Right renal cortex interstitium (tissue), 3 donors: ENCODE measurements at places on chromosomes 2 and 18. TPM values are rescaled to one million over a fixed set of nuclear protein-coding genes. Genes with fewer than 3 reads are reported as not detected.

GRCh38 chr2:237503201-237503600, 16.1 kb downstream of the MLPH start:
- no peak for DNase-seq

DNA sequence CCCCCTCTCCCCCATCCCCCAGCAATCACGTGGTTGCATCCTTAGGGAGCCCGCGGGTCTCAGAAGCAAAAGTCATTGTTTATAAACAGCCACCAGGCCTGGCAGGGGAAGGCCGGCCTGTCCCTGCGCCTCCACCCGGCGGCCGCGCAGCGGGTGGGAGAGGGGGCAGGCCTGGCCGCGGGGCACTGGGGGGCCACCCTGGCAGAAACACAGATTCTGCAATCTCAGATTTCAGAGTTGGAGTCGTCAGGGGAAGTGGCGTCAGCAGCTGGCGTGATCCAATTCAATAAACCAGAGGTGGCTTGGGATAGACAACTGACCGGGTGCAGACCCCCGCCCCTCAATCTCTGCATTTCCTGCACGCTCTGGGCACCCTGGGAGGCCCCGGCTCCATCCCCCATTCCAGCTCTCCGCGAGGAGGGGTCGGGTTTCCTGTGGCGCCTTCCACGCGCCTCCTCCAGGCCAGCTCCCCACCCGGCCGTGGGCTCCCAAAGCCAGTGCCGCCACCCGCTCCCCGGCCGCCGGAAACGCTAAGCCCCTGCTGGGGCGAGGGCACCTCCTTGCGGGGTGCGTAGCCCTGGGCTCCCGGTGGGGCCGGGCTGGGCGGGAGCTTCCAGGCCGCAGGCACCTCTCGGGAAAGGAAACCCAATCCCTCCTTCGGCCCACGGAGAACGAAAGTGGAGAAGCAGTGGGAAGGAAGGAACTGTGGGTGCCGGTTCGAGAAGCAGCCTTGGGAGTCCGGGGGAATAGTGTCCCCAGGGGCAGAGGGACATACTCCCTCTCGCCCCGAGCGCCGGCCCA, 1.1 kb downstream of the BIN1 start:
- no peak for DNase-seq

DNA sequence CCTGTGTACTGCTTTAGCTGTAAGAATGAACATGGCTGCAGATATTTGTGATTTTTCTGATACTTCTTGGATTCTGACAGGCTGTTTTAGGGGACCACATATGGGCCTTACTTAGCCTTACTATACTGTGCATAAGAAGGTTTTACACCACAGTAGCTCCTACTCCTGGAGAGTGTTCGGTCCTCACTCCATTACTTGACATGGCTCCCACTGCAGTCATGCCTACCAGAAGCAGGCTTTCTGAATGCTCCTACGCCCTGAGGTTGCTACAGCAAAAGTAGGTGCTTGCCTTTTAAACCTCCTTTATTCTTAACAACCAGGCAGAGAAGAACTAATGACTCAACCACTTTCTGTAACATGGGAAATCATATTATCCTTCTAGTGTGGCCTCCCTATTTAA, 125.2 kb upstream of the MAP2 start:
- DNase-seq, result no peak

GRCh38 chr2:218517434-218518206, 50.5 kb downstream of the USP37 start:
- no peak for DNase-seq

- no peak for DNase-seq
Observed at GRCh38 chr18:38951633-38952032, 1386.0 kb upstream of the CELF4 start.

- no peak for DNase-seq
Observed at GRCh38 chr2:227853765-227854271, 17.6 kb upstream of the DAW1 start.

GYPC gene
- 65.6 TPM for polyA plus RNA-seq

GRCh38 chr18:51537487-51537886, 340.0 kb upstream of the MEX3C start:
- DNase-seq, result no peak

DNA sequence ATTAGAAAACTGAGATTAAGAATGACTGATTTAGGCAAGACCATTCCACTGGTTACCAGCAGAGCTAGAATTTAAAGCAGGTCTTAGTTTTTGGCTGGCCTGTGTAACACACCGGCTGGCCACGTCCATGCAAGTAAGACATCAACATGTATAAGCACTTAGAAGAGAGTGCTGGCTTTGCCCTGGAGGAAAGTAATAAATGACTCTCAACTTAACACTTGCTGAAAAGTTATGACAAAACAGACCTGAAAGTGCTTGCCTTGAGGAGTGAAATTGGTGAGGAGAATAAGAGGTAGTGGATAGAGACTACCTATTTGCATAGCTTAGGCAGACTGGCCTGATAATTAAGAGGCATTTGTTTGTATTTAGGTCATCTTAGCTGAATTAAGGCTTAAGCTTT, 165.7 kb upstream of the KCNJ3 start:
- DNase-seq, result no peak

DNA sequence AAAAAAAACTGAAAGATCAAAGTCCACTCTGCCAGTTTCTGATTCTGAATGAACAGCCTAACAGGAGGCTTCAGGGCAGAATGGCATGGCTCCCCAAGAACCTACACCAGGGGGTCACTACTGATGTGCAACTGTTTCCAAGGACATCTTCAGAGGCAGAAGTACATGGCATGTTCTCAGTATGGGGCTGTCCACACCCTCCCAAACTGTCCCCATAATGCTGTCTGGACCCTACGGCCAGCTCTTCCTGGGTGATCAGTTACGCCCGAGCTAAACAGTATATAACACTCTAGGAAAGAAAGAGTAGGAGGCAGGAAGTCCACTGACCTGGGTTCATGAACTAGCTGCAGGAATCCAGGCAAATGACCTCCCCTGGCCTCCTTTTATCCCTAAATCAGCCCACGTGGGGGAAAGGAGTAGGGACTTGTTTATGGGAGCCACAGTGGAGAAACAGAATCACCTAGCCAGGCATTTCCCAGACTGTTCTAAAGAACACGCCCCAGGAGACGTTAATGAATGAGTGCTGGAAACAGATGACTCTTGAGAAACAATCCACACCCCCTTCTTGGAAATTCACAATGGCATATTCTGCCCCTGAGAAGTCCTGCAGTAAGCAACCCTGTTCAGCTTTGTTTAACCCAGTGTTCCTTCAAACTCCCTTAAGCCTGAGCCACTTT, 2.5 kb downstream of the TMBIM1 start:
- no peak for DNase-seq

DNA sequence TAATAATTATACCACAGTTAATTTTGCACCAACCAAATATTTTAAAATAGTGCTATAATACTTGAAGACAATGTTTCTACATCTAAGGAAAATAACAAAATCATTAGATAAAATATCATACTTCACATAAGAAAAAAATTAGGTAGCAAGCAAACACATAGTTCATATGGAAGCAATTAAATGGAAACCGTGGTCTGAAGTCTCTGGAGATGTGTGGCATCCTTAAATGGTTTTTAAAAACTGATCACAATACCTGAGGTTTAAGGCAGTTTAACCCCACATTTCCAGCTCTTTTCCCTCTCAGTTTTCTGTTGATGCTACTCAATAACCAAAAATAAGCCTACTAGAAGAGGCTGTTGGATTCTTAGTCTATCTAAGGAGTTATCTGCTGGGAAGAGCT, 71.3 kb downstream of the ASXL2 start:
- no peak for DNase-seq

GRCh38 chr2:106208874-106209273, 14.8 kb upstream of the UXS1 start:
- DNase-seq, result no peak

AMER3 gene
- 0.10 TPM for polyA plus RNA-seq

DCC gene
- polyA plus RNA-seq, result 12.7 TPM

- no peak for DNase-seq
Observed at GRCh38 chr2:230447036-230447435, 31.0 kb downstream of the SP100 start.

MRPL33 gene
- polyA plus RNA-seq, result 182 TPM

DNA sequence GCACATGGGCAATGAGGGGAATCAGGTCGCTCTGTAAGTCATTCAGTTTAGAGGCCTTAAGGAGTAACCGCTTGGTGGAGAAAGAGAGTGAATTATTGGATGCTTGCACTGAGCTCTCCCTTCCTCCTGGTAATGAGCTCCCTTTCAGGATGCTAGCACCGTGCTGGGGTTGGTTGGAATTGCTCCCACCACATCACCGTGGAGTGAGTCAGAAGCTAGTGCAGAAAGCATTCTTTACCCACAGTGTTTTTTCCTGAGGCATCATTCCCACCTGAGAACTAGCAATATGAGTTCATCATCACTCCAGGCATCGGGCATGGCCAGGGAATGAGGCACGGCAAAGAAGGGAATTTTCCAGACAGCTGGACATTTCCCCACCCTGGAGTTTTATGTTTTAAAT, 57.6 kb downstream of the ITGB6 start:
- DNase-seq, result no peak

- DNase-seq, result no peak
Observed at GRCh38 chr2:18703555-18703954, 114.2 kb upstream of the NT5C1B start.

- DNase-seq, result no peak
Observed at GRCh38 chr18:48580782-48581181, 42.0 kb downstream of the CTIF start.

GRCh38 chr18:10456718-10457117, 2.3 kb downstream of the APCDD1 start:
- no peak for DNase-seq

LOXHD1 gene
- polyA plus RNA-seq, result 0.28 TPM
